Suppressor macrophage (primary cell): ENCODE measurements at places on chromosomes 1 and 21.
A peak's percentile ranks its signal among the peaks of the same experiment; 100 is the strongest.

DNA sequence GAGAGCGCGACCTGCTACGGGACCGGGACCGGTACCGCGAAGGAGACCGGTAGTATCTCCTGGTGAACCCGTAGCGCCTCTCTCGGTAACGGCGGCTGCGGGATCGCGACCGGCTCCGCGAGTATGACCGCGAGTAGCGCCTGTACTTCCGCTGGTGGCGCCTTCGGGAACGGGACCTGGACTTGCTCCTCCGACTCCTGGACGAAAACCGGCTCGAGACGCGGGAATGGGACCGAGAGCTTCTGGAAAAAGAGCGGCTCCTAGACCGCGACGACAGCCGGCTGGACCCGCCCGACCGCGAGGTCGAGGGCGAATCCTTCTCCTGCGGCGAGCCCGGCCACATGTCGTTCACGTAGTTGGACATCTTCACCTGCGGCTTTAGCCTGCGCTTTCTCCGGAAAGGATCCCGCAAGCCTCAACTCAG lies 642 bp downstream of the RSRP1 start:
- peak; percentile 26 for DNase-seq

DNA sequence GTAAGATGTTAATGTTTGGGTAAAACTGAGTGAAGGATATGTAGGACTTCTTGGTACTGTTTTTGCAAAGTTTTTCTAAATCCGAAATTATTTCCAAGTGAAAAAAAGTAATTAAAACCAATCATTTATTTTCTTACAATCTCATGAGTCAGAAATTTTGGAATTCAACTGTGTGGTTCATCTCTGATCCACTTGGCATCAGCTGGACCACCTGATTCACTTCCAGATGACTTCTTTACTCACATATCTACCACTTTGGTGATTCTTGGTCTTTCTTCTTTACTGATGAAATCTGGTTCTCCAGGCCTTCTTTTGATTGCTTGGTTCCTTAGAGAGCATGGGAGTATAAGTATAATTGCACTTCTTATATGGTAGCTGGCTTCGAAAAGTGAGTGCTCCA lies 254.9 kb upstream of the CACYBP start:
- no peak for DNase-seq

DNA sequence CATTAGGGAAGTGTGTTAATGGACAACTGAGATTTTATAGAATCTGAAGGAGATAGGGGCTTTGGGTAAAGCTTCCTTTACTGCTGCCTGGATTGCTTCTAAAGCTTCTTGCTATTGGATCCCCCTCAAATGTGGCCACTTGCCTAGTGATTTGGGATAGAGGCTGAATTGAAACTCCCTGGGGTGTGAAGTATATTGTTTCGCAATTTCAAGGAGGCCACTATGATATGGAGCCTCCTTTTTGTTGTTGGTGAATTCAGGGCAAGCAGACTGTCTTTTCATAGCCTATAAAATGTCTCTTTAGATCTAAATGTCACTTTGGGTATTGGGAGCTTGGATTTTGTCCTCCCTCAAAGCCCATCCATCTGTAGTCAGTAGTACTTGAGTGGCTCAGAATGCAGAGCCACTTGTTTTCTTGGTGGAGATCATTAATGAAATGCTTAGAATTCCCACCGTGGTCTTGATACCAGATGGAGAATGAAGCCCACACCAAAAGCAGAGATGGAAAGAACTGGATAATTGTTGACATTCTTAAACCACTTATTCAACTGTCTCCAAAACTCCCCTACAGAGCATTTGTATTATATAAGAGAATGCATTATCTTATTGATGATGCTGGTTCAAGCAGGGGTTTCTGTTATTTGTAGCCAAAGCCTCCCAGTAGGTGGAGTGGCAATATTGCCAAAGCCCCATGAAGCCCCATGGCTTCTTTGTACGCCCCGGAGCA lies 144.3 kb upstream of the KCNE2 start:
- no peak for DNase-seq

- DNase-seq, result peak; percentile 81
These were observed 5.5 kb downstream of the MFSD2A start for GRCh38 chr1:39960431-39960958.

- no peak for DNase-seq
These were observed 229.3 kb downstream of the GRIK1 start for GRCh38 chr21:29710498-29710897.

- no peak for DNase-seq
These were observed 42.0 kb upstream of the ADAMTS1 start for GRCh38 chr21:26887251-26887650.

DNA sequence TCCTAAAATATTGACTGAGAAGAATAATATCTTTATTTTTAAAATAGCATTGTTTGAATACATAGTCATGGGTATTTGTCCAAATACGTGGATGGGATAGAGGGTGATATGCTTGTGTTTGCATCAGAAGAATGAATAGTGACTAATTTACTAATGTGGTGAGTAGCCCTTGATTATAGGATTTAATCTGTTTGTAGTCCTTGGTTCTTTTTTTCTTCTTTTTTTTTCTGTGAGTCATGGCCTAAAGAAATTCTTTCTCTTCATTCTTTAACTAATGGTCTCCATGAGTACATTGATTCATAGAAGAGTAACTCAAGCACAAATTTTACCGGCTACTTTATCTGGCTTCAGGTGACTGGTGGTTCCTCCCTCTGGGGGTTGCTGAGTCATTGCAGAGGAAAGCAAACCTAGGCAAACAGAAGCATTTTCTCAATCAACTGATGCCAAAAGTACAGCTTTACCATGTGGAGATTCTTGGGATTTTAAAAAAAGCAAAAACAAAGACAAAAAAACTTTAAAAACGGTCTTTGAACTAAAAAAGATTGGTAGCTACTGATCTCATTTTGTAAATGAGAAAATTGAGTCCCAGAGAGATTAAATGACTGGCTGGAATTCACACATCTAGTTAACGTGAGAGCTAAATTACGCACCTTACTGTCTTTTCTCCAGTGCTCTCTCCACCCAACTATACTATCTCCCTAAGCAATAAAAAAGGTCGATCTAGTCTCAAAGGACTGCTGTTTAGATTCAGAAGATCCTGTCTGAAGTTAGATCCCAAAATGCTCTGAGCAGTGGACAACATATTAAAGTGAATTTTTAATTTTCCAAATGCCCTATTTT lies 40.5 kb downstream of the AK5 start:
- DNase-seq, result no peak

- no peak for DNase-seq
These were observed 148.8 kb upstream of the CAMK1G start for GRCh38 chr1:209434631-209435217.

DNA sequence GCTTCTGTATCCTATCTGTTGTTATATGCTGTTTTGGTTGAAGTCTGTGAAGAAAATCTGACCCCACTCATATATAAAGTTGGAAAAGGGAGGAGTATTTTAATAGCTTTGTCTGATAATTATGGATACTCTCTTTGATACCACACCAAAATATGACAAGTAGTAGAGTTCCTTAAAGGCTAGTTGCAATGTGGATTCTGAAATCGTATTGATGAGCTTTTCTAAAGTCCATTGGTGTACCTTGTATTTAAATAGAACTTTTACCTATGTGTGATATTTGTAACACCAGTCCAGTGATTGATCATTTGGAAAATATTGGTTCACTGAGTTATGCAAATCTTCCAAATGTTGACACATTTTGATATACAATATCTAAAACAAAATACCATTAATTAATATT lies 7.7 kb downstream of the GAS5 start:
- no peak for DNase-seq

DNA sequence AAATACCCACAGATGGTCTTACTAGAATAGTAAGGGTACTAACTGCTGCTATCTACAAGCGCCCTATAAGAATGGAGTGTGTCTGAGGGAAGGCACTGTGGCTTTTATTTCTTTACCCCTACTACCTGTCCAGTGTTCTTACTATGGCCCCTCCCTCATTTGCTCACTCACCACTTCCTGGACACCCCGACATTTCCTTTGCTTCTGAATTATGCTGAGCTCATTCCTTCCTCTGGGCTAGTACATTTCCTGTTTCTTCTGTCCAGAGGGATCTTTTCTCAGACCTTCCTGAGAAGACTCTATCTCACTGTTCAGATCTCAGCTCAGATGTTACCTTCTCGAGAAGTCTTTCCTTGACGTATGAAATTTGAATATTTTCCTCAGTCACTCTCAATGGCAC lies 192.1 kb upstream of the DAB1 start:
- DNase-seq, result no peak

DNA sequence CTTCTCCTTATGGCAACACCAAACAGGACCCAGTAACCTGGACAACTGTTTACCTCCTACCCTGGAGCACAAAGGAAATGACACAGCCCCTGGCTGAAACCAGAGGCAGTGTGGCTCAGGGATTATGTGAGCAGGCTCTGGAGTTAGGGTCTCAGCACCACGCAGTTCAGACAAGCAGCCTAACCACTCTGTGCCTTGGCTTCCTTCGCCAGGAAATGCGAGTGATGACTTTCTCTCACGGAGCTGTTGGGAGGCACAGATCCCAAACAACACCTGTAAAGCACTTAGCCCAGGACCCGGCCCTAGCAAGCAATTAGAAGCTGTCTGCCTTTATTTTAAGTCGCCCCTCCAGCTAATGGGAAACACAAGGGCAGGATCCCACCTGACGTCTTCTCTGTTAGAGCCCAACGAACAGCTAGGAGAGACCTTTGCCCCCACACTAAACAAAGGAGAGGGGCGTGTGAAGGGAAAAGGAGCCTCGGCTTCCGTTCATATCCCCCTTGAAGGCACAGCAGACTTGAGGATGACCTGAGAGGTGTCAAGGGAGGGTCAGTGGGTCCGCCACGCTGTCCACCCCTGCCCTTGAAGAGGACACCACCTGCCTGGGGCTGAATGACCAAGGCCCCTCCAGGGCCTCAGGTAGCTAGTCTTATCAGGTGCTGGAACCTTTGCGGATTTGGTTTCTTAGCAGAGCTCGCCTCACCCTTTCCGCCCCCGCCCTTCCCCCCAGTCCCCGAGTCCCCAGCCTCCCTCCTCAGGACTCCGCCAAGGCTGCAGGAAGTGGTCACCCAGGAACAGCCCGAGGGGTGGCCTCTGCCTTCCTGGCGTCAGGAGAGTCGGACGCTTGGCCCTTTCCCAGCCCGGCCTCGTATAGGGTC lies 860 bp downstream of the TMEM63A start:
- DNase-seq, result peak; percentile 69

GRCh38 chr1:78210175-78210574 lies 164.4 kb downstream of the GIPC2 start:
- no peak for DNase-seq

- no peak for DNase-seq
These were observed 56.1 kb downstream of the ATP2B4 start for GRCh38 chr1:203682473-203683383.

DNA sequence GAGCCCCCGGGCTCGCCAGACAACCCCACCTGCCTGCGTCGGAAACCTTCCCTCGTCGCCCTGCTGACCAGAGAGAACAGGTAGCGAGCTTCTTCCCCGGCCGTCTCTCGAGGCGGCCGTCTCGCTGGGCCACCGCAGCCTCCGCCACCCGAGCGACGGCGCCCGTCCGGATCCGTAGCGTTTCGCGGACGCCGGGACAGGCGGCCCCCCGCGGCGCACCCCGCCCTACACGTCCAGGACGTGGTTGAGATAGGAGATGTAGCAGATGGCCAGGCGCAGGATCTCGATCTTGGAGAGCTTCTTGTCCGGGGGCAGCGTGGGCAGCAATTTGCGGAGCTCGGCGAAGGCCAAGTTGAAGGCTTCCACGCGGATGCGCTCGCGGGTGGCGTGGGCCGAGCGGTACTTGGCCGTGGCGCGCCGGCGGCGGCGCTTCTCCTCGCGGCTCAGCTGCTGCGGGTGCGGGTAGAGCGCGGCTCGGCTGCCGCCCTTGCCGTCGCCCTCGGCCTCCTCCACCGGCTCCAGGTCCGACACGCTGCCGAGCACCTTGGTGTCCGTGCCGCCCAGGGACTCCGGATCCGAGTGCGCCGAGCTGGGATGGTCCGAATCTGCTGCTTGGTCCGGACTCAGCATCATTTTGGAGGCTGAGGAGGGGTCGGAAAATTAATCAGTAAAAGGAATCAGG lies 3.0 kb downstream of the NHLH2 start:
- peak; percentile 33 for DNase-seq

- DNase-seq, result no peak
These were observed 3.3 kb upstream of the F3 start for GRCh38 chr1:94544706-94545490.

- peak; percentile 62 for DNase-seq
These were observed 1.4 kb downstream of the LRRC41 start for GRCh38 chr1:46301808-46302640.

DNA sequence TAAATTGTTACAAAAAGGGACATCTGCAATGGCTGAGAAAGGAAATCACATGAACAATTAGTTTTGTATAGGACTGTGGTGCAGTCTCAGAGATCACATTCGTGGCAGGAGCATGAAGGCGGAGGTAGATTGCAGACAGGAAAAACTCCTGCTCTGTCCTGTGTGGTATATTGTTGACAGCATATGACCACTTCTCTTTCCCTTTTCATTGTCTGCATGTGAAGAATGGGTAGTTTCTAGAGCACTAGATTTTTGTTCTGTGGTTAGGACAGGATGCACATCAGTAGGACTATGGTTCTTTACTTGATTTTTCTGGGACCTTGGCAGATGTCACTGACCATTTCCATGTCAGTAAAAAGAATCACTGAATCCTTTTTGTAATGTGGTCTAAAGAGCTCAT lies 625.9 kb upstream of the PKN2 start:
- no peak for DNase-seq

GRCh38 chr1:226692823-226693222 lies 46.3 kb downstream of the ITPKB start:
- no peak for DNase-seq

- DNase-seq, result peak; percentile 91
These were observed 179.0 kb downstream of the ADSS2 start for GRCh38 chr1:244272471-244273261.

GRCh38 chr1:195568389-195568788 lies 1039.9 kb downstream of the KCNT2 start:
- no peak for DNase-seq

DNA sequence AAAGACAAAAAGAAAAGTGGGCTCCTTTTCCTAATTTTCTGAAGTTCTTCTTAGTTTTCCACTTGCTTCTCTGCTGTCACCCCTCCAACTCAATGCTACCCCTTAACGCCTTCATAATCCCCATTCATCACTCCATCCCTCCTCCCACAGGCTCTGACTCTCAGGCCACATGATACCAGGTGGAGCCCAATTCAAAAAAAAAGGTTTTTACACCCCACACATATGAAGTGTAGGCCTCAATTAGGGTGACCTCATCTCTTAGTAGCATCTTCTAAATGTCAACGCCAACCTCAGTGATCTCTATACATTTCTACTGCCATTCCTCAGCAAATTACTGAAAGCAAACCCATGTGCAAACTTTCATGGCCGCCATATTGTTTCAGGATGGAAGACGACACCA lies 6.4 kb downstream of the SSBP3 start:
- no peak for DNase-seq

DNA sequence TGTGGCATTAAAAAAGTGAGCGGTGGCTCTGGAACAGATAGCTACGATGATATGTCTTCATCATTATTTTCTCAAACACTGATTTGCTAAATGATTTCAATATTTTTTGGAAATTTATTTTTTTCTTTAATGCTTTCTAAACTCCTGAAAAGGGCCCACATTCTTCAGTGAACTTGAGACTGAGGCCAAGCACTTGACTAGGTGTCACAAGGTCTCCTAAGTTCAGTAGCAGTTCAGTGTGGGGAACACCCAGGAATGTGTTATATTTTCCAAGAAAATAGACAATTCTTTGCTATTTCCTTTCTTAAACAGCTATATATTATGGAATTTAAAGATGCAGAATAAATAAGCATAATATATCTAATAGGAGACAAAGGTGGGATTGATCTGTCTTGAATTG lies 850.9 kb downstream of the USP25 start:
- no peak for DNase-seq
